ENCODE measurements at places on chromosomes 3 and 15. TPM values are rescaled to one million over a fixed set of nuclear protein-coding genes. Genes with fewer than 3 reads are reported as not detected.

The LCTL gene
- total RNA-seq, result 4.8 TPM

The CHDH gene
- not detected for total RNA-seq

The CCK gene
- total RNA-seq, result not detected

The B3GNT5 gene
- total RNA-seq, result 11.3 TPM

The PLCB2 gene
- not detected for total RNA-seq

The TRPM1 gene
- total RNA-seq, result not detected

The TRIM59 gene
- total RNA-seq, result 20.2 TPM

The GOLGA8N gene
- 3.5 TPM for total RNA-seq

The TUSC7 gene
- not detected for total RNA-seq

The GOLGA6D gene
- not detected for total RNA-seq

The LRTM1 gene
- total RNA-seq, result not detected

The MINAR1 gene
- 1.8 TPM for total RNA-seq

The SLC22A13 gene
- total RNA-seq, result 1.6 TPM

The RPSA gene
- total RNA-seq, result 664 TPM

The PLCH1 gene
- 0.09 TPM for total RNA-seq

The STRIT1 gene
- not detected for total RNA-seq

The XIRP1 gene
- 0.05 TPM for total RNA-seq

The DOCK3 gene
- total RNA-seq, result under 0.01 TPM

The HYAL1 gene
- total RNA-seq, result 0.42 TPM

The RBP2 gene
- total RNA-seq, result not detected

The RETNLB gene
- not detected for total RNA-seq

The OXTR gene
- 31.7 TPM for total RNA-seq

The OR5H15 gene
- not detected for total RNA-seq

The VWA5B2 gene
- total RNA-seq, result not detected

The SLC12A8 gene
- 33.5 TPM for total RNA-seq

The SV2B gene
- under 0.01 TPM for total RNA-seq

The GHSR gene
- total RNA-seq, result not detected

The NDN gene
- total RNA-seq, result 94.7 TPM

The SEMA3F gene
- 0.23 TPM for total RNA-seq

The NEK10 gene
- total RNA-seq, result 2.7 TPM

The ZCWPW2 gene
- 0.74 TPM for total RNA-seq

The CPNE9 gene
- not detected for total RNA-seq

The HES1 gene
- total RNA-seq, result 3.7 TPM

The LRRIQ4 gene
- total RNA-seq, result not detected

The UTS2B gene
- total RNA-seq, result 0.30 TPM

The ESYT3 gene
- 1.6 TPM for total RNA-seq

The DZIP3 gene
- total RNA-seq, result 14.2 TPM

The PSMA4 gene
- 181 TPM for total RNA-seq

The AHSG gene
- total RNA-seq, result under 0.01 TPM

The PDE8A gene
- total RNA-seq, result 29.2 TPM

The SKOR1 gene
- 0.09 TPM for total RNA-seq

The VIPR1 gene
- total RNA-seq, result not detected

The FGD5 gene
- total RNA-seq, result 0.59 TPM

The TNFSF10 gene
- not detected for total RNA-seq

The EPHB3 gene
- 3.9 TPM for total RNA-seq
